ENCODE measurements at places on chromosomes 1 and 21. TPM values are rescaled to one million over a fixed set of nuclear protein-coding genes. Genes with fewer than 3 reads are reported as not detected.

Gene VAV3
- total RNA-seq: 1.5 TPM

Gene HTR6
- total RNA-seq: 0.15 TPM

Gene MINDY1
- total RNA-seq: 3.3 TPM

Gene OR2T35
- total RNA-seq: not detected

Gene CASQ2
- not detected for total RNA-seq

Gene SERPINC1
- total RNA-seq: 0.06 TPM

Gene KRTAP19-3
- not detected for total RNA-seq

Gene PEF1
- total RNA-seq: 40.2 TPM

Gene C1QC
- total RNA-seq: not detected

Gene ANGPTL7
- total RNA-seq: not detected

Gene IFNLR1
- 1.3 TPM for total RNA-seq

Gene SMIM1
- 1.7 TPM for total RNA-seq

Gene AIM2
- not detected for total RNA-seq
